Ovary (tissue), 10 donors: ENCODE measurements at places on chromosomes 2 and 18. TPM values are rescaled to one million over a fixed set of nuclear protein-coding genes. Genes with fewer than 3 reads are reported as not detected.
A peak's percentile ranks its signal among the peaks of the same experiment; 100 is the strongest.

TMEM163 gene
- total RNA-seq = 0.24 TPM

DNA sequence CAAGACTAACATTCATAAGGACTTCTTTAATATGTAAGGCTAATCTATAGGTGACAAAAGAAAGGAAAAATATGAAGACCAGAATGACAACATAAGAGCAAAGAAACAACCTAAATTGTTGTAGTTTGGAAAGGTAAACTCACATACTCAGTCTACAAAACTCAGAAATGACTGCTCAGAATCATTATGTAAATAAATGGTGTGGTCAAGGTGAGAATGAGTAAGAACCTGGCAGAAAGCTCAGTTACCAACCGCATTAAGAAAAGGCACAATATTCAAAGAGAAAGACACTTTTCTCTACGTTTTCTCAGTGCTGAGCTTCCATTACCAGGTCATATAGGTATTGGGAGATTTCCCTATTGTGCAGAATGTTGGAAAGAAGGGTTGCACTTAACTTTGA, 15.8 kb downstream of the ATF2 start:
- no peak overlapping the region for H3K4me3 ChIP-seq
- no peaks in the 10 kb centered on the region for H3K27me3 ChIP-seq
- no peaks in the 10 kb centered on the region for H3K36me3 ChIP-seq
- no peak overlapping the region for H3K27ac ChIP-seq
- DNase-seq = no peak

- no peak for DNase-seq
- H3K27ac ChIP-seq = no peak overlapping the region
- H3K36me3 ChIP-seq = no peaks in the 10 kb centered on the region
- H3K4me3 ChIP-seq = no peak overlapping the region
- H3K4me1 ChIP-seq = peaks cover 10% of the 10 kb centered on the region
- no peaks in the 10 kb centered on the region for H3K27me3 ChIP-seq
These were observed 2.1 kb downstream of the MARCHF7 start for GRCh38 chr2:159714247-159714930.

DNA sequence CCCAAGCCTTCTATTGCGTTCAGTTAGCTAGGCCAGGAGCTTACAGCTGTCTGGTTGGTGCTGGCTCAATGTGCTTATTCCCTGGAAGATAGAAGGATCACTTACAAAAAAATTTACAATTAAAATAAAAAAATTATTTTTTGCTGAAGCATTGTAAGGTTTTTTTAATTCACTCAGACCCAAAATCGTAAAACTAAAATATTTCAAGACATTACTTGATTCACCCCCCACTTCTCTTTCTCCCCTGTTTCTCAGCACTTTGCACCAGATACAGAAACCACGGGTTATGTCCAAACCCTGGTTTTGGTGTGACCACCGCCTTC, 911 bp upstream of the PTPRM start:
- H3K27ac ChIP-seq = peak overlapping the region; percentile 97
- no peaks in the 10 kb centered on the region for H3K36me3 ChIP-seq
- no peaks in the 10 kb centered on the region for H3K27me3 ChIP-seq
- peaks cover 7% of the 10 kb centered on the region for H3K4me1 ChIP-seq
- peak overlapping the region; percentile 60 for H3K4me3 ChIP-seq
